Activated CD8-positive, alpha-beta memory T cell treated with anti-CD3 and anti-CD28 coated beads for 1 hour (primary cell): ENCODE measurements at places on chromosomes 1 and 21.

DNA sequence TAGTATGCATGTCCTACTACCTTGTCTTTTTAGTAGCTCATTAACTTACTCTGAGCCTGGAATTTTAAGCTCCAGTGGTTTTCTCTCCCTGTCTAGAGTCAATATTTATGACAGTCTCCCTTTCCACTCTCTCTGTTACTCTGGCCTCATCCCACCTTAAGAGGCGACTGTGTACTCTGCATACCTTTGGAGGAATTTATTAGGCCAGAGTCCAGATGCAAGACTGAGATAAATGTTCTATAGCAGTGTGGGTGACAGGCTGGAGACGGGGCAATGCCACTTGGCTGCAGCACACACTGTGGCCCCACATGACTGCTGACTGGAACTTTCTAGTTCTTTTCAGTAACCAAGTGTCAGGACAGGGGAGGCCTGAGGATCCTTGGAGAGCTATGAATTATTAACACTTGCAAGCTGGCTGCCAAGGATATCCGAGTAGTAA is 4.1 kb upstream of the PDZK1 start:
- DNase-seq, result no peak

DNA sequence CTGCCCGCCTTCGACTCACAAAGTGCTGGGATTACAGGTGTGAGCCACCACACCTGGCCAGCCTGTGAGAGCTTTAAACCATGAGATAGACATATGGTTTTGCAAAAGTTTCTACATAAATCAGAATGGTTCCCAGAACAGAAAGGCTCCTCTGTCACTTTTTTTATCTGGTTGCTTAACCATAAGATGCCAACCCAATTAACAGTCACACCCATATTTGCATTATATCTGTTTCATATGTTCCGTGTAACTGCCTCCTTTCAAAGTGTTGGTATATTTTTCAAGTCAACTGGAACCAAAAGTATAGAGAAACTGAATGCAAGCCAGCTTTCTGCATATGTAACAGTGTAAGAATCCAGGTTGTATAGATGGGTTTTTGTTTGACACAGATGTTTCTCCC is 23.7 kb upstream of the RCC1 start:
- no peak for DNase-seq

GRCh38 chr1:235014756-235015155 is 113.9 kb downstream of the TOMM20 start:
- no peak for DNase-seq

DNA sequence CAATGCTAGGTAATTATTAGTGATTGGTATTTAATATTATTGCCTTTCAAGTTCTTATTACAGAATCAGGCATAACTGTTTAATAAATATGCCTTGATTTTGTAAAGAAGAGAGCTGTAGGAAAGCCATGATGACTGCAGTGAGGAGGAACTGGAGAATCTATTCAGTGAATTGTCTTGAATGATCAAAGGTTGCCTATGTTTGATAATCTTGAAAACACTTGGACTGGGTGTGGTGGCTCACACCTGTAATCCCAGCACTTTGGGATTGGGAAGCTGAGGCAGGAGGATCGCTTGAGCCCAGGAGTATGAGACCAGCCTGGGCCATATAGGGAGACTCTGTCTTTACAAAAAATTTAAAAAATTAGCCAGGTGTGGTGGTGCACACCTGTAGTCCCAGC is 42.4 kb downstream of the FMN2 start:
- DNase-seq, result no peak

DNA sequence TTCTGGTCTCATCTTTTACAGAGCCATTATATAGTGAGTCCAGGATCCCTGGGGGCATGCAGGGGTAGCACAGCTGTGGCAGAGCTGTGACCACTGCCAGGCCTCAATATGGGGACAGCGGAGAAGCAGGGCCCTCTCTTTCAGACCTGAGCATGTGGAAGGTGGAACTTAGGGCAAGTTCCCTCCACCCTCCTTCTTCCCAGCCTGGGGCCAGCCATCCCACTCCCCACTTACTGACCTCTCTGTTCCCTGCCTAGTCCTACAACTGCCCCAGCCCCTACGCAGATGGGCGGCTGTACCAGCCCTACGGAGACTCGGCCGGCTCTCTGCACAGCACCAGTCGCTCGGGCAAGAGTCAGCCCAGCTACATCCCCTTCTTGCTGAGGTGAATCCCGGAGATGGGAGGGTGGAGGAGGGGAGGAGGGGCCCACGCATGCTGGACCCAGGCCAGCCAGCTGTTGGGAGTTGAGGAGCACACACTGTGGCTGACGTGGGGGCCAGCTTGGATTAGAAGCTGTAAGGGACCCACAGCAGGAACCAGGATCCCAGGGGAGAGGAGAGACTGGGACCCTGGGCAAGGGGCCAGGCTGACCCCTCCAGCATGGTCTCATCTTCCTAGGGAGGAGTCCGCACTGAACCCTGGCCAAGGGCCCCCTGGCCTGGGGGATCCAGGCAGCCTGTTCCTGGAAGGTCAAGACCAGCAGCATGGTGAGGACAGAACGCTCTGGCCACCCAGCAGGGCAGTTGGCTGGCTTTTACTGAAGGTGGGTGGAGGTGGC is 10.7 kb downstream of the PSRC1 start:
- no peak for DNase-seq

DNA sequence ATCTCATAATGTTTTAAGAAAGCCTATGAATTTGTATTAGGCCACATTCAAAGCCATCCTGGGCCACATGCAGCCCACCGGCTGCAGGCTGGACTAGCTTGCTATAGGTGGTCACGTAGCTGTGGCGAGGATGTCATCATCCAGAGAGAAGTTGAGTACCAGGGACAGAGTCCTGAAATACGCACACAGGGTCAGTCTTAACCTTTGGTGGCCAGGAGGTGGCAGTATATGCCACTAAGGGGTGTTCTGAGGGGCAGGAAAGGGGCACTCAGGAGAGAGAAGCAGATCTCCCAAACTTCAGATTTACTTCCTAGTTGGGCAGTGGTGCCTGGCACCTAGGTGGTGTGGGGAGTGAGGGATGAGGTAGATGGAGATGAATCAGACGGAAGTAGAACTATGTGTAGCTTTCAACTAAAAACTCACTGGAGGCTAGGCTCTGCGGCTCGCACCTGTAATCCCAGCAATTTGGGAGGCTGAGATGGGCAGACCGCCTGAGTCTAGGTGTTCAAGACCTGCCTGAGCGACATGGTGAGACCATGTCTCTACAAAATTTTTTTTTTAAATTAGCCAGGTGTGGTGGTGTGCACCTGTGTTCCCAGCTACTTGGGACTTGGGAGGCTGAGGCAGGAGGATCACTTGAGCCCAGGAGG is 16.3 kb upstream of the CDK18 start:
- no peak for DNase-seq

DNA sequence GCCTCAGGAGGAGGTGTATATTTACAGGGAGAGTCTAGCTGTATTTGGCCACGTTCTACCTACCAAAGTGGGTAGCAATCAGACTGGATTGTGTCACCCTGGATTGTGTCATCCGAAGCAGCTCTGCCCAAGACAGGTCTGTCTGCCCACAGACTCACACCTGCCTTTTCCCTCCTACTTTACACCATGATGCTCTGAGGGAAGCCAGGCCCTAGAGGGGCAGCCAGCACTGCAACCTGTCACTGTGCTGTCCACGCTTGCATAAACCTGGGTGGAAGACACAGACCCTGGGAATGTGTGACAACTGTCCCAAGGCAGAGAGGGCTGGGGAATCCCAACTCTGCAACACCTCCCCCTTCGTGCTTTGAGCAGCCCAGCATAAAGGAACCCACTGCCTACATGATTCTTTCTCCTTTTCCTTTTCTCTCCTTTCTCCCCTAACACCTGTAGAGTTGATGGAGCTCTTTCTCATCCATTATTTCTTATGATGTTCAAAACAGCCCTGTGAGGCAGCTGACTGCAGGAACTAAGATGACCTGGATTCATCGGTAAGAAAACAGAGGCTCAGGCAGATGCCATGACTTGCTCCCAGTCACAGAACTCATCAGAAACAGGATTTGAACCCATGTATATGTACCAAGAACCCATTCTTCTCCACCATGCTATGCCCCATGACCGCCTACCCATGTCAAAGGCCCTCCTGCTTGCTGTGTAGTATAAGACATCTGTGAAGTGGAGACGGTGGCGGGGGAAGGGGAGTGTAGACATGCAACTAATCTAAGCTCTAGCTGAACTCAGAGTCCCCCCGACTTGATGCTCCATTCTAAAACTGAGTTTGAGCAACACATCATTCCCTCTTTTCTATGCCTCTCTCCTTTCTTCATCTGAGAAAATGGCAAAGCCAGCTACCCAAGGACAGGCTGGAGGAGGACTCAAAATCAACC is 55.9 kb downstream of the ITPKB start:
- DNase-seq, result no peak

- DNase-seq, result no peak
Observed at GRCh38 chr1:172790245-172790644, 131.3 kb downstream of the FASLG start.

DNA sequence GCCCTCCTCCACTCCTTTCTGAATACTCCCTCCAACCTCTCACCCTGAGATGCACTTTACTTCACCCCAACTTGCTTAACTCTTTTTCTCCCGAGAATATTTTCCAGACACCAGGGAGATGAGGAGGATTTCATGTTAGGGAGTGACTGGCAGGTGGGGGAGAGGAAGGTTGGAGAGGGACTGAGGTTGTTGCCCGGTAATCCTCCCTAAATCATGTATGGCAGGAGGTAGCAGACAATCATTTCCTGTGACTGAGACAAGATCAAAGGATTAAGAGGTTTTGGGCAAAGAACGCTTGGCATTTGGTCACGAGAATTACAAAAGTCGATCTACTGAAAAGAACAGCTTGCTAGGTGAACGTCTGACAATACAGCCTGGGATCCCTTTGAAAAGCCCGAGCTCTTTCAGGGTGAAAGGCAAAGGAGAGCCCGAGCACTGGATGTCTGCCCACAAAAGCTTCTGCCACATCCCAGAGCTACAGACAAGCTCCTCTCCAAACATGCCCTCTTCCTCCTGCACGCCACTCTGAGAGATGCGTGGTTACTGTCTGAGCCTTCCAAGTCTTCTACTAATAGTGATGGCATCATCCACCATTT is 154.1 kb downstream of the DAB1 start:
- no peak for DNase-seq

DNA sequence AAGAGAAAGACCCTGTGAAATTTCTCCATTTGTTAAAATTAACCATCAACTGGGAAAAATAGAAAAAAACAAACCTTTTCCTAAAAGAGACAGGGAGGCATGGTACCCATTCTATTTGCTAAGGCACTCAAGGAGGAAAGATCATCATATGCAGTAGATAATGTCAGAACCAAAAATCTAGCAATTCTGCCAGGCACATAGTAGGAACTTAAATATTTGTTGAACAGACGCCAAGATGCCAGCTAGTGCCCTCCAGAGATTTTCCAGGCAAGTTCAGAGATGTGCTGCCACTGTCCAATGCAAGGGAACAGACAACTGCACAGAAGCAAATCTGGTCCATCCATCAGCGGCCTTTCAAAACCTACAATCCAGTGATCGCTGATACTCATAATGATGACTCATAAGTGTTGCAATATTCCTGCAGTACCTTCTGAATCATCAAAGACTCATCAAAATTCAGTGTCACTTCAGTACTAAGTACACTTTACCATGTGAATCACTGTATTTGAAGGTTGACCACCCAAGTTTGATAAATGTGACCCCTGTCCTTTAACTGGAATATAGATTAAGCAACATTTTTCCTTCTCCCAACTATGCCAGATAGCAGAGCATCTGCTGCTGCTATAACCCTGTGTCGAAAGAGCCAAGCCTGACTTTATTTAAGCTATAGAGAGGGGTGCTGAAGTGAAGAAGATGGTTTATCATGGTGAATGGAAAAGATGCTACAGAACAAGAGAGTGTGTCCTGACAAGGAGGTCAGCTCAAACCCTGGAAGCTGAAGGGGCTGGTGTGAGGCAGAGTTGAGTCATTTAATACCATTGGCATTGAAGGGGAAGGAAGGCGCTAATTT is 99.1 kb downstream of the MT1HL1 start:
- DNase-seq, result no peak

DNA sequence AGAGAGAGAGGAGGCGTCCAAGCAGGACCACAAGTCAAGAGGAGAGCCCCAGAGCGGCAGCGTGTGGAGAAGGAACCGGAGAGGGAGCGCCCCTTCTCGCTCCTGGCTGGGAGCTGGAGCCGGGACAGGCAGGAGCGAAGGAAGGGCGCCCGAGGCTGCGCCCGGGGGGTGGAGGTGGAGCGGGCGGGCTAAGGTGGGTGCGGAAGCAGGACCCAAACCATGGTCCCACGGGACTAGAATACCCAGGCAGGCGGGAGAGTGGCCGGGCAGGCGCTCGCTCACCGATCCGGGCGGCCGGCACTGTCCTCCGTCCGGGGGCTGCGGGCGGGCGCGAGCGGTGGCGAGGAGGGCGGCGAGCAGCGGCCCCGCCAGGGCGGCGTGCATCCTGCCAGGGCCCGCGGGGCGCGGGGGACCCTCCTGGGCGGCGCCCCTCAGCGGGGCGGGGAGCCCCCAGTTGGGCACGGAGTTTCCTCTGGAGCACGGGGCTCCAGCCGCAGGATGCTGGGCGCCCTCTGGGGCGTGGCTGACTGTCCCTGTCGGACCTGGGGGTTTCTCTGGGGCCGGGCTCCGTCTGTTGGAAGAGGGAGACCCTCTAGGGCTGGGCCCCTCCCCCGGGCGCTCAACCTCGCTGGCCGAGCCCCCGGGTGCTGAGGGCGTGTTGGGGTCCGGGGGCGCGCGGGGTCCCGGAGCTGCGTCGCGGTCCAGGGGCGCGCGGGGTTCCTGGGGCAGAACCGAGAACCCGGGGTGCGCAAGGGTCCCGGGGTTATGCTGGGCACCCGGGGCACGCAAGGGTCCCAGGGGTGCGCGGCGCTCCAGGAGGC is 569 bp downstream of the TRABD2B start:
- DNase-seq, result no peak

DNA sequence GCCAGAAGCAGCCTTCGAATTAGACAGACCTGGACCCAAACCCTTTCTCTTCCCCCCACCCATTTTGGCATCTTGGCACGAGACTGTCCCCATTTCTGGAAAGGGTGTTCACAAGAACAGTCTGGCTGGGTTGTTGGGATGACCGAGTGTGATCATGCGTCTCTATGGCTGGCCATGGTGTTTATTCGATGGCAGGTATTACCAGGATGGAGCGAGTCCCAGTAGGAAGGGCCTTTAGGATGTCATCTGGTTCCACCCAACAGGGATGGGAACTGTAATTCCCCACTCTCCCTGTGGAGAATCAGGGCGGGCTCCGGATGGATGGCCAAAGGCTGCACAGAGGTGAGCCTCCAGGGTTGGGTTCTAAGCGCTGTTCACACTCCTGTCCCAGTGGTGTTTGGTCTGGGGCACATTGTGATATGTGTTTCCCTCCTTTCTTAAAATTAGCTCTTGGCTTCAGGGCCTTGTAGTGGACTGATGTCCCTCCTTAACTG is 33.4 kb upstream of the ATP5PO start:
- DNase-seq, result no peak

DNA sequence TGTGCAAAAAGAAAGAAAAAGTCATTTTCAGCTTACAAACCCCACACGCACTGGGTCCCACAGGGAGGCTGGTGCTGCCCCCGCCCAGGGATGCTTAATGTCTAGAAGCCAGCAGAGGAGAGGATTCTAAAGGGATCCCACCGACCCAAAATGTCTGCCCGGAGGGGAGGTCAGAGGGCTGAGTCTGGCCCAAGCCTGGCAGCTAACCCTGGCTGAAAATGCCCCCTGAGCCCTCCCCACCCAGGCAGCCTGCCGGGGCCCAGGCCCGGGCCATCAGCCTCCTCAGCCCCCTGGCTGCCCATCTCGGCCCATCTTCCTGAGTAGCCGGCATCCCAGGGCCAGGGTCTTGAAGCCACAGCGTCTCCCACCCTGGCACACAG is 33.5 kb downstream of the ACOT7 start:
- DNase-seq, result no peak
